GF-D8 (cell line): ENCODE measurements at places on chromosomes 4 and X.
A peak's percentile ranks its signal among the peaks of the same experiment; 100 is the strongest.

- DNase-seq = peak; percentile 50
These were observed 113.5 kb downstream of the VSIG4 start for GRCh38 chrX:65926095-65927019.

DNA sequence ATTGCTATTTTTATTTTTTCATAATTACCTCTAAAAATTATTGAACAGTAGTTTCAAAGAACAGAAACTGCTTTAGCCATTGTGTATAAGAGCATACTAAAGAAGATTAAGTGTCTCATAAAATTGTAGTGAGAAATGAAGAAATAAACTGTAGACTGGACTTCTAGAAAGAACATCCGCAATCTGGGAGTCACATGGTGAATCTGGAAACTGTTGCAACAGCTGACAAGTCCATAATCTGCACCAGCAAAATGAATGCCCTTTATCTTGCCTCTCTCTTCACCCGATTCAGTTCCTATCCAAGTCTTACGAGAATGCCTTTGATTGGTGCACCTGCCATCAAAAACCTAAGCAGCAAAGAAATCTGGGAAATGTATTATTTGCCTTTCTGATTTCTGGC is 312.9 kb downstream of the NAF1 start:
- DNase-seq = no peak

DNA sequence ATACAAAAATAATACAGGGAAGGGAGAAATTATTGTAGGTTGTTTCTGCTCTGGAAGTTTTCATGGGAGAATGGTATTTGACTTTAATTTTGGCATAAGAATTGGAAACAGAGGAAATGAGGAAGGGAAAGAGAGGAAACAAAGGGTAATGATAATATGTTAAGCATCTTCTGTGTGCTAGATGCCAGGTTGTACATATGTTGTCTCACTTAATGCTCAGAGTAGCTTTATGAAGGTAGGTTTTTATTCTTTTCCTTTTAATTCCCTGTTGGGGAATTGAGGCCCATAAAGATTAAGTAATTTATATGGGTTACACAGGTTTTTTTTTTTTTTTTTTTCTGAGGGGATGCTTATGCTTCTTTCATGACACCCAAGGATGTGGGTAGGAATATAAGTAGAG is 19.2 kb downstream of the BLTP1 start:
- no peak for DNase-seq

DNA sequence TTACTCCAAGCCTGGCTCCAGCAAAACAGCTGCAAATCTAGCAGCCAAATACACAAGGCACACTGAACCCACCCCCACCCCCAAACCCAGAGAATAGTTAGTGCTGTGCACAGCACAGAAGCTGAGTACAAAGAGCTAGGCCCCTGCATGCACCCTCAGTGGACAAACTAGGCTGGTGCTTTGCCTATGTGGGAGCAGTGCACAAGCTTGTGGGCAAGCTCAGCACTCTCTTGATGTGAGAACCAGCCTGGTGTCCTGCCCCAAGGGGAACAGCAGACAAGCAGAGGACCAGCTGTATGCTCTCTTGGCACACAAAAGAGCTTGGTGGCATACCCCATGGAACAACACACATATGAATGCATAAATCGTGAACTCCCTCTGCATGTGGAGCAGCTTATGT is 81.7 kb downstream of the FAAH2 start:
- no peak for DNase-seq

GRCh38 chr4:20764366-20764992 is 64.2 kb downstream of the PACRGL start:
- no peak for DNase-seq

- no peak for DNase-seq
These were observed 132.2 kb downstream of the VEGFC start for GRCh38 chr4:176660561-176660960.

DNA sequence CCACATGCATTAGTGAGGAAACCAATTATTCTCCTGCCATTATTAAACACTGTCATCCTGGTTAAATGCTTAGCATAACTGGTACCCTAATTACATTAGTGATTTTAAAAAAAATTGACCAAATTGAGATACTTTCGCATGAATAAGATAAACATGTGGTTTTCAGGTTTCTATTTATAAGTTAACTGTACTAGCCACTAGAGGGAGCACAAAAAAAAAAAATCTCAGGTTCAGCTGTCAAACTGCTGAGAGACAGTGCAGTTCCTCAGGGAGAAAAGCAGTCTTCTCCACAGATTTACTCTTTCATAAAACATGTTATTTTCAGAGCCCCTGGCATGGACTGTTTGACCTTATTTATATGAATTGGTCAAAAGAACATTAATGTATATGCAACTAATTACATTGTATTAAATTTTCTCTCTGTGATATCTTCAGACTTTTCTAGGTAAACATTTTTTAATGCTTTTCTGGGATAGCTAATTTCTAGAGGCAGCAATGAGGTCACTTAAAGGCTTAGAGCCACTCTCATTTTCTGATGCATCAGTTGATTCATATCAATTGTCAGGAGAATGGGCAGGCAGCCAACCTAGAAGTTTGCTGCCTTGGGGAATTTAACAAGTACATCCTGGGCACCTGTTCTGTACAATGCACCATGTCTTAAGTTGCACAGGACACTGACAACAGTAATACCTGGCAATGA is 167.5 kb downstream of the CDS1 start:
- peak; percentile 28 for DNase-seq

- no peak for DNase-seq
These were observed 246.9 kb downstream of the FBXO8 start for GRCh38 chr4:174036576-174036975.

DNA sequence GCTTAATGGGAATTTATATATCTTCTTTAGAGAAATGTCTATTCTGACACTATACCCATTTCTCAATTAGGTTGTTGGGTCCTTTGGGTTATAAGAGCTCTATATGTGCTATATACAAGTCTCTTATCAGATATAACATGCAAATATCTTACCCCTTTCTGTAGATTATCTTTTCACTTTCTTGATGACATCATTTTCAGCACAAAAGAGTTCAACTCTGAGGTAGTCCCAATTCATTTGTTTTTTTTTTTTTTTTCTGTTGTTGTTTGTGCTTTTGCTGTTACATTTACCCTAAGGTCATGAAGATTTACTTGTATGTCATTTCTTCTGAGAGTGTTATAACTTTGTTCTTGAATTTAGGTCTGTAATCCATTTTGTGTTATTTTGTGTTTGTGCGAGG is 326.4 kb downstream of the CENPC start:
- no peak for DNase-seq

DNA sequence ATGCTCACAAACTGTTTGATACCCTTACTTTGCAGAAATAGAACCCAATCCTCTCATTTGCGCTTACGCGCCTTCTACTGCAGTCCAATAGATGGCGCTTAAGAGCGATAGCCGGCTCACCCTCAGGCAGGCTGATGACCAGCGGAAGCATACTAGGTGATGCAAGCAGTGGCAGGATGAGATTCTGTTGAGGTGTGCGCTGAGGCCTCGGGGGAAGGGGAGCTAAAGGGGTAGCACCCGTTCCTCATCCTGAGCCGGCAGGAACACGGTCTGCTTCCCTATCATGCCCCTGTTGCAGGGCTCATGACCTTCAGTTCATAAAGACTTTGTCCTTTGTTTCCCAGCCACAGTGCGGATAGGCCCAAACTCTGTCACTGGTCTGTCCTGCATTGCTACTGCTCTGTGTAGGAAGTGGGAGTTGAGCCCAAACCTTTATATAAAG is 628.9 kb downstream of the TLL1 start:
- no peak for DNase-seq

GRCh38 chrX:267771-268261 is 13.4 kb upstream of the PLCXD1 start:
- no peak for DNase-seq

GRCh38 chr4:97235521-97235920 is 907.8 kb downstream of the STPG2 start:
- DNase-seq = no peak
